ENCODE measurements at places on chromosomes 5 and 9.

- no peak for DNase-seq
Observed at GRCh38 chr9:137638680-137639079, 19.9 kb downstream of the EHMT1 start.

DNA sequence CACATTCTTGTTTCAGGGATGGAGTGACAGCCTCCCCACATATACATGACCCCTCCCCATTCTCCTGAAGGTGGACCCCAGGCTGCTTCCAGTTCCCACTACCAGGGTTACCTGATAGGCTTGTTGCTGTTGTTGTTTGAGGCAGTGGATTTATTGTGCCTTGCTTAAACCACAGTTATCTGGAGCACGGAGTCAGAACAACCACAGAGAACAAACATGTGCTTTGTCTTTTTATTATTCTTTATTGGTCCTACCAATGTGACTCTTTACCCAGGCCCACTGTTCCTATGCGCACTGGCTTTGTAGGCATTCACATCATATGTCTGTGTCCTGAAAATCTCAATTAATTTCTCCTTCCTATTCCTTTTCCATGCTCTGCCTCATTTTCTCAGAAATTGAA is 41.2 kb upstream of the IPPK start:
- DNase-seq, result no peak

DNA sequence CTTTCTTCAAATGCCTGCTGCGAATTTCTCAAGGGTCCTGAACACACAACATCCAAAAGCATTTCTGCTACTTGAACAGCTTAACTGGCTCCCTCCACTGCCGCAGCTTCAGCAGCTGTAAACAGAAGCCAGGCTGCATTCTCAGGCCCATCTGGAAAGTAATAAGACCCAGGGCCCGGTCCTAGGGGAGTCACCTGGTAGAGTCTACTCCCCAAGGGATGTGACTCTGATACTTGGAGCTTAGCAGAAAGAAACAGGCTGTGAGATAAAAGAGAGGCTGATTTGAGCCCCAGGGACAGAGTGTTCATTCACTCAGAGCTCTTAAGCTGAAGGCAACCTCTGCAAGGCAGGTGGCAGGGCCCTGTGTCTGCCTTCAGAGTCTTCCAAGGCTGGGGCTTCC is 356.8 kb downstream of the SPOCK1 start:
- DNase-seq, result no peak

DNA sequence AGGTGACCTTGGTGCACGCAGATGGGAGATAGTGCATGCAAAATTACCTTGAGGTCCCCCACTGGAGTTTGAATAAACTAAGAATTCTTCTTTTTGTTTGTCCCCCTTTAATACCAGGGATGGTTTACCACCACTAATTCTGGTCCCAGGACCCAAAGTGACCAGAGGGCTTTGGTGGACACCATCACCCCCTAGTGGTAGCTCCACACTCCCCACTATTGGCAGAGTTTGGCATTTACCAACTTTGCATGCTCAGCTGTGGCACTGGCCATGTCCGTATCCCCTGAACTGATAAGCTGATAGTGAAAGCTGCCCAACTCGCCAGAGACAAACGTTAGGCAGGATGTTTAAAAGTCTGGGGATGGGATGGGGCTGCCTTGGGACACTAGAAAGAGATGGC is 3.3 kb downstream of the ASTN2 start:
- DNase-seq, result no peak

- DNase-seq, result no peak
Observed at GRCh38 chr5:168712280-168712924, 133.2 kb upstream of the PANK3 start.

GRCh38 chr5:21931116-21931515 is 922.0 kb downstream of the CDH12 start:
- DNase-seq, result no peak

DNA sequence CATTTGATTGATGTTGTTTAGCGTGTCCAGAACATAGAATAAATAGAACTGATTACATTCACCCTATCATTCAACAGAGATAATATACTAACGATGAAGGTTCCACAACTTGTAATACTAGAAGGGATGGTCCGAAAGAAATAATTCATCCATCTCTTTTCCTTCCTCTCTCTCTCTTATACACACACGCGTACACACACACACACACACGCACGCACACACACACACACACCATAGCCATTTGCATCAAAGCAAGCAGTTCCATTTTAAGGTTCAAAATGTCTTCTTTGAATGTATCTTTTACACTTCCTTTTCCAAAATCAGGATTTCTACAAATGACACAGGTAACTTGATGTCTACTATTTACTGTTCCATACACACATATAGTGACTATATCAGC is 887 bp downstream of the GDA start:
- no peak for DNase-seq

DNA sequence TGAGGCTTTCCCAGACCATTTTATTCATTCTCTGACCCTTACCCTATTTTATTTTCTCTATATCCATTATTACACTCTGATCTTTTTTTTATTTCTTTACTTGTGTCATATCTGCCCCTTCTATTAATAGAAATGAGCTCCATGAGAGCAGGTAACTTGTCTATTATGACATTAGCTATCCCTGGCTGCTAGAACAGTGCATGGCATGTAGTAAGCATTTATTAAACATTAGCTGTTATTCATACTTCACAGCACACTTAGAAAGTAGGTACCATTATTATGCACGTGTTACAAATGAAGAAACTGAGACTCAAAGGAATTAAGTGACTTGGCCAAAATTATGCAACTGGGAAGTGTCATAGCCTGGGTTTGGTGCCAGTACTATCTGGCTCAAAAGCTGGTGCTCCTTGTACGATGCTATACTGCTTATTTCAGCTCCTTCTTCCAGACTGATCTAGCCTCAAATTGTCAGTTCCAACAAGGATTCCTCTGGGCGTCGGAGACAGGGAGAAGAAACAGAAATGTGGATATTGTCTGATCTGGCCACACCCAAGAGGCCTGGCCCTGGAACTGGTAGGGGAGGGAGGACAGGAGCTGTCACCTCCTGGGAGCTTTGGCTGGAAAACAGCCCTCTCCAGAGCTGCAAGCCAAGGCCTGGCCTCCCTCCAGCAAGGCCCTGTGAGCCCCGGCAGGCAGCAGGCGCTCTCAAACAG is 10.8 kb upstream of the NIPAL4 start:
- DNase-seq, result no peak

- DNase-seq, result no peak
Observed at GRCh38 chr9:14451949-14452348, 138.0 kb upstream of the NFIB start.

DNA sequence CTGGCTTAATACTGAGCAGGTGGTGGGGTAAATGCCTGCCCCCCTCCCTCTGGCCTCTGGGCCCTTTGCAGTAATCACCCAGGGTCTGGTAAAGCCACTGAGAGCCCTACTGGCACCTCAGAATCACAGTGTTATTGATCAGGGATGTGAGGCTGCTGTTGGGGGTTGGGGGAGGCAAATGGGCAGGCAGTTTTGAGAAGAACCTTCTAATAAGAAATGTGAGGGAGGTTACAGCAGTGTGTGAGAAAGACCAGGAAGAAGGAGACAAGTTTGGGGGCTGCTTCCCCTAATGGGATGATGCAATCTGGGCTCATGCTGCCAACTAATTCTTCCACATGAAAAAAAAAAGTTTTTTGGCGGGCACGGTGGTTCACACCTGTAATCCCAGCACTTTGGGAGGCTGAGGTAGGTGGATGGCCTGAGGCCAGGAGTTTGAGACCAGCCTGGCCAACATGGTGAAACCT is 3.1 kb upstream of the B4GALT7 start:
- no peak for DNase-seq

DNA sequence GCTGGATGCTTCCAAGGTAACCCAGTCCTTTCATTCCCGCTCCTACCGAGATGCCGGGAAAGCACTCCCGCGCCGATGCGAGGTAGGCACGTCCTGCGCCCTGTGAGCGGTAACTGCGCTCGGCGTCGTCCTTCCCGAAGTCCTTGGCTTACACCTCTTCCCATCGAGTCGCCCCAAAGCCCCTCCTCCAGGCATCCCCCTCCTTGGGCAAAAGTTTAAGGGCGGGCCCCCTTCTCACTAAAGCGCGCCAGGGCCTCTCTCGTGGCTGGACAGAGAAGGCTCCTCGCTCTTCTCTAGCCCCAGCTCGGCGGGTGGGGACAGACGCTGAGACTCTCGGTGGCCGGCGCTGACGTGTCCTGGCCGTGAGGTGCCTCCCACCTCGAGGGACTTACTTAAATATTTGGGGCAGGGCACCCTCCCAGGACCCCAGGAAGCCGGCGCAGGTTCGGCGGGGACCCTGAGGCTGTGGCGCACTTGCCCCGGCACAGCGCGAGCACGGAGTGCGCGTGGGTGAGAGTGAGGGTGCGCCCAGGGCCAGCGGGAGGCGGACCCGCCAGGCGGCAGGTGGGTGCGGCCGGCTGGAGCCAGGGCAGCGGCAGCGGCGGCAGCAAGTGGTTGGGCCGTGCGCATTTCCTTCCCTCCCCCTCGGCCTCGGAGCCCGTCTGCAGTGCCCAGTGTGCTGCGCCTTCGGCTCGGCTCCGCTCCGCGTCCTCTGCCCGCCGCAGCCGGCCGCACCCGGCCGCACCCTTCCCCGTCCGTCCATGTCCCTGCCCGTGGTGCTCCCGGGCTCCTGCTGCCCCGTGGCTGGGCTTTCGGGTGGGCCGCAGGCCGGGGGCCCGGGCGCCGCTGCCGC is at the start of gene ENTREP1:
Gene ENTREP1 (plus strand): TSS at position 667 of the 853 bp plus-strand sequence. CDS start 95 bp downstream, at position 762.
- DNase-seq, result peak; percentile 27

DNA sequence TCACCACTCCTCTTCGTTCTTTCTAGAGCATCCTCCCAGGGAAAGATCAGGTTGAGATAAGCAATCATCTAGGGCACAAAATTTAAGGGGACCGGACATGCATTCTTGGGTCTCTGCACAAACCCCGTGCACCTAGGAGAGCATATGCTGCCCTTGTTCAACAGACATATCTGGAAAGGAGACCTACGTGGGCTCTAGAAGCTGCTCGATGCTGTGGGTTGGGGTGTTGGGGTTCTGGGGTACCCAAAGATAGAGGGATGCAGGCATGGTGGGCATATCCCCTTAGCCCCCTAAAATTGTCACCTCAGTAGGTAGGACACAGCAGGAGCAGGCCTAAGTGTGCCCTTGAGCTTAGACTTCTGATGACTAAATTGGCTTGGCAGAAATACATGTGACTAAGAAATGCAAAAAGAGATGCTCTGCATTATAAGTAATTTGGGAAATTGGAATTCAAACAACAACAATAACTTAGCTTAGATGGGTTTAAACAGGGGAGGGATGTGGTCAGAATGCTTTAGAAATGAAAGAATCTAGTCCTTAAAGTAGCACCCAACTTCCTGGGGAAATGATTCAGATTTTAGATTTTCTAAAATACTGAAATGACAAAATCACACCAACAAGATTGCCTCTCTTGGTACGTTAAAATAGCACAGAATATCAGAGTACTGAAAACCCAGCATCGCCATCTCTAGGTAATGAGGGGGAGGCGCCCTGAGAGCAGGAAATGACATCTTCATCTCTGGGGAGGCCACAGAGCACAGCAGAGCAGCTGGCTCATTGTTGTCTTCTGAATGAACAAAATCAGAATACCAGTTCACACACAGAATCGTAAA is 172.3 kb downstream of the GNA14 start:
- no peak for DNase-seq
